ENCODE measurements at places on chromosomes 12 and 14. TPM values are rescaled to one million over a fixed set of nuclear protein-coding genes. Genes with fewer than 3 reads are reported as not detected.

- no peak for DNase-seq
Observed at GRCh38 chr12:65566751-65567150, 257.5 kb upstream of the HMGA2 start.

GRCh38 chr12:12427568-12427967 lies 70.7 kb downstream of the BORCS5 start:
- DNase-seq, result no peak

DNA sequence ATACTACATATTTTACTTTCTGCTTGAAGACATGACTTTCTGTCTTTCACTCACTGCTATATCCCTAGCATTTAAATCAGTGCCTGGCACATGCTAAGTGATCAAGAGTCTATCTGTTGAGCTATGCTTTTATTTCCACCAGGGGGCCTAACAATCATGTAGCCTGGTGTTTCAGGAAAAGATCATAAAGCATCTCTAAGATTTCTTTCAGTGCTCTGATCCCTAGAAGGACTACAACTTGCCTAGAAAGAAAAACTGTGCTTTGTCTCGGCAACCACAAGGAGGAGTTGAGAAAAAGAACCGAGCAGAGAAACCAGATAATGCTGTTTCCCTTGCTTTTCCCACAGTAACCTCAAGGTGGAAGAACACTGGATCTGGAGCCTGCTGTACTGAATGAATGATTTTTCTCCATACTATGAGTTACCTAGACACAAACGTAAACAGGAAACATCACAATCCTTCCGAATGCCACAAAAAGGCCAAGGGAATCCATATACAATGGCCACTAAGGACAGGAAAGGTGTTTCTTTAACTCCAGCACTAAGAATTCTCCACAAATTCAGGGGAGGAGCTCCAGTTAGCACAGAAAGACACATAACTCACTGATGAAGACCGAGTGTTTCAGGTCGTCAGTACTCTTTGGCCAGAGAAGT lies 1.2 kb downstream of the CRY1 start:
- peak; percentile 22 for DNase-seq

GRCh38 chr12:2768224-2768961 lies 26.4 kb upstream of the FKBP4 start:
- no peak for DNase-seq

GRCh38 chr12:56188778-56189098 lies 545 bp downstream of the SMARCC2 start:
- no peak for DNase-seq

DNA sequence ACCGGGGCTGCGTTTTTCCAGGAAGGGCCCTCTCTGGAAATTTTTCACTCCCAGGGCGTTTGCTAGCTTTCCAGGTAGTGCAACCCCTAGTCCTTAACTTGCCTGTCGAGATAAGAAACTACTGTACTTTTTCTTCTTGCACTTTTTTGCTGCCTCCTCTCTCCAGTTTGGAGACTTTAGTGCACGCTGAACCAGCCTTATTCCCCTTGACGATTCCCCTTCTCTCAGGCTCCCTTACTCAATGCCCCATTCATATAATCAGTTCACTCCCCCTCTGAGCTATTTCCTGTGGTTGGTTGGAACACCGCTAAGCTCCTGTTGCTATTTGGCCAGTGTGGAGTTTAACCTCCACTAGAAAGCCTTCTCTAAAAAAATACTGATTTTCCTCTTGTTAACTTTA lies 682 bp downstream of the CREBL2 start:
- DNase-seq, result peak; percentile 27

DNA sequence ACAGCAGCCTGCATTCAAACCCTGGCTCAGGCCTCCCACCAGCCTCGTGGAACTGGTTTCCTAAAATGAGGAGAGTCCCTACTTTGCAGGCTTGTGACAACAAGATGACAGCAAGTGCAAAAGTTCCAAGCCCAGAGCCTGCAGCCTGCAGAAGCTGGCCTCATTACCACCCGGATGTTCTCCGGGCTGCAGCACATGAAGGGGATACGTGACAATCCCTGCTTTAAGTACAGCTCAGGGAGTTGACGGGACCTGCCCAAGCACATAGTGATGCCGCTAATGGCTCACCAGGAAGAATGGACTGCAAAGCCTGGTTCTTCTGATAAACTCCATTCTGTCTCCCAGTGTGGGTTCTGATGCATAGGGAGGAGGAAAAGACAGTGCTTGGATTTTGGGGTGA lies 15.0 kb downstream of the SSH1 start:
- DNase-seq, result no peak

DNA sequence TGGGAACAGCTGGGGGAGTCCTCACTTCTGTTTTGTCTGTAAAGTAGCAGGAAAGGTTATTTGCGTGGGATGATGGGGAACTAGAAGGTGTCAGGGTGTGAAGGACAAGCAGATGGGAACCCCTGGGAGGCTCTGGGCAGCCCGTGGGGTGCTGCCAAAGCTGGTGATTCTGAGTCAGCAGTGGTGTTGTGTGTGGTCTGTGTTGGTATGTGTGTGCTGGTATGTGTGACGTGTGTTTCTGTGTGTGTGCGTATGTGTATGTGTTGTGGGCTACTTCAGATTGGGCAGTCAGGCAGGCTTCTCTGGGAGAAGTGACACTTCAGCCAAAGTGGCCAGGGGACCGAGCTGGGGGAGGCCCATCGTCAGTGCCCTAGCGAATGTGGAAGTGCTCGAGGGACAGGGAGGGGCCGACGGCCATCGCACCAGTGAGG lies 15.3 kb upstream of the BDKRB2 start:
- DNase-seq, result no peak

- peak; percentile 64 for DNase-seq
Observed at GRCh38 chr14:91078095-91078737, 17.8 kb upstream of the RPS6KA5 start.

GRCh38 chr12:28552251-28552970 lies 362.2 kb downstream of the CCDC91 start:
- DNase-seq, result no peak

Gene CLEC2A
- not detected for total RNA-seq

Gene IL31
- not detected for total RNA-seq

DNA sequence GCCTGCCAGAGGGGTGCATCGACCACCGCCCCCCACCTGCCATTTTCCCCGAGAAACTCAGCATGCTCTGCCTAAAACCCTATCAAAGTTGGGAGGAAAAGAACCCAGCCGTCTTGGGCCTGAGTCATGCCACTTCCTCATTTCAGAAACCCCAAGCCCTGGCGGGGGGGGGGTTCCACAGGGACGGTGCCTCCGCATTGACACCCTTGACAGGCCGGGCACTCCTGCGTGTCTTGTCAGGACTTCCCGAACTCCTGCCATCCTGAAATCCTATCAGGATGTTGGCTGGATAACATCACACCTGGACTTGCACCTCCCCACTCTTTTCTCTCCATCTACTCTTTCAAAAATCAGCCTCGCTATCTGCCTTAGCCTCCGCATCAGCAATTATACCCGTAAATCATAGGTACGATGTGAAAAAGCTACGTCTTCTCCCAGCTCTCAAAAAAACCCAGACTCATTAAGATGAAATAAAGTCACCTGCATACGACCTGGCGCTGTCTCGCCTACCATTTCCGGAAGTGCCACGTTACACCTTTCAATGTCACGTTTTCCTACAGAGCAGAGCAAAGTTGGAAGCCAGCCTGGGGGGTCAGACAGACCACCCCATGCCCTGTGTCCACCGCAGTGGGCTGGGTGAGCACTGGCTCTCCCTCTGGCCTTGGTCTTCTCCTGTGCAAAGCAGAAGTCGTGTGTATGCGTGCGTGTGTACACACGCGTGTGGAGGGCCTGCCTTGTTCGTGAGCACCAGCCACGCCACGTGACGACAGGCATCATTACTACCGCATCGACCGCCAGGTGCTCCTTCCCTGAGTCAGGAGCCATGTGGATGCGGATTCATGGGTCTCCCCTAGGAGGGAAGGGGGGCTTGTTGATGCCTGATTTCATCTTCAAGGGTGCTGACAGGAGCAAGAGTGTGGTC lies 96.7 kb downstream of the RFLNA start:
- DNase-seq, result peak; percentile 42

DNA sequence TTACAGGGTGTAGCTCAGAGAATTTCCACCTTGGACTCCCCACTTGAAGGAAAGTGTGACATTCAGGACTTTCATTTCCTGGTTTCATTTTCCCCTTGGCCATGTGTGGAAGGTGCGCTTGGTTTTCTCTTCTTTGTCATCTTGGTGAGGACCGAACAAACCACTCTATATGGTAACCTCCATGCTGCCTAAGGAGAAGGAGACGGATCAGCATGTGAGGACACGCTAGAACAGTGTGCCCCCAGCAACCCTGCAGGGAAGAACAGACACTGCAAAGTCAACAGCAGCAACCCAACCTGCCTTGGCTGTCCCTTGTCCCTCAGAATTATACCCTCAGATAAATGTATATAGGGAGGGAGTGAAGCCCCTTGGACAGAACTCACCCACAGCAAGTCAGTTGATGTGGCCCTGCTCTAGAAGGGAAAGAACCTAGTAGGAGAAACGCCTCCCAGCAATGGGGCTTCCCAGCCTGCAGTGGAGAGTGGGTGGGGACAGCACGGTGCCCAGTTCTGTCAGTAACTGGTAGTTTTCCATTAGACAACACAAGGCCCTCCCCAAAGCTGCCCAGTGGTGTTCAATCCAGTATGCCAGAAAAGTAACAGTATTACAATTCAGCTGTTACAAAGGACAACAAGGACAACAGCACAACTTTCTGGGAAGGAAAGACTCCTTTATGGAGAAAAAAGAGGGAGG lies 18.9 kb upstream of the COCH start:
- no peak for DNase-seq

GRCh38 chr14:55383541-55384140 lies 28.0 kb downstream of the ATG14 start:
- no peak for DNase-seq

- DNase-seq, result no peak
Observed at GRCh38 chr12:88111074-88111652, 30.7 kb downstream of the CEP290 start.

- no peak for DNase-seq
Observed at GRCh38 chr12:58283553-58283952, 342.2 kb downstream of the ATP23 start.

- DNase-seq, result no peak
Observed at GRCh38 chr14:90781876-90782275, 34.4 kb downstream of the TTC7B start.

- no peak for DNase-seq
Observed at GRCh38 chr14:104654119-104654518, 35.3 kb upstream of the INF2 start.

Gene TAS2R42
- total RNA-seq, result not detected

GRCh38 chr12:78167510-78167909 lies 336.8 kb downstream of the NAV3 start:
- no peak for DNase-seq

DNA sequence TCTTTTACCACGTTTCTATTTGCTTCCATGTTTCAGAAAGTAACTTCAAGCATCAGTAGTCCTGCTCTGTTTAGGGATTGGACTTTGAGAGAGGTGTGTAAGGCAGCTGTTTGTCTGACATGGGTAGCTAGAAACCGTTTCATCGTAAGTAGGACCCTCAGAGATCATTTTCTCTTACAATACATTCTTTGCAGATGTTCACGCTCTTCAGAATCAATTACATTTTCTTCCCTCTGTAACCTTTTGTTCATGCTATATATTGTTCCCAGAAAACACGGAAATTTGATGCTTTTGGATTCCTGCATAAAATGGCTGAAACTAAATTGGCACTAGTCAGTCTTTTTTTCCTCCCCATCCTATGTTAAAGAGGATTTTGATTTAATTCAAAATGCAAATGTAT lies 62.6 kb upstream of the AEBP2 start:
- no peak for DNase-seq

Gene DDX47
- 49.1 TPM for total RNA-seq

Gene KTN1
- 99.9 TPM for total RNA-seq

DNA sequence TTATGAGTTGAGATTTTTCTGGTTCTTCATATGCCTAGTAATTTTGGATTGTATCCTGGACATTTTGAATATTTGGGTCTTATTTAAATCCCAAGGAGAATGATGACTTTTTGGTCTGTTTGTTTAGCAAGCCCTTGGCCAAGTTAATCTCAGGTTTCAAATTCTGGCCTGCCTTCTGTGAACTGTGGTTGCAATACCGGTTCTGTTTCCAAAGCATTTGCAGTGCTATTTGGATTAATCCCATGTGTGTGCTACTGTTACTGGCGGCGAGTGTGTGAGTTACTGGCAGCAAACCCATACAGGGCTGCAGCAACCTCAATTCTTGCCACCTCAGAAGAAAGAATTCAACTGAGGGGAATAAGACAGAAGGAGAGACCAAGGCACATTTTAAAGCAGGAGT lies 51.1 kb downstream of the TMEM260 start:
- DNase-seq, result no peak

- no peak for DNase-seq
Observed at GRCh38 chr14:64438181-64438841, 27.0 kb upstream of the AKAP5 start.

Gene ZC2HC1C
- 2.4 TPM for total RNA-seq

- no peak for DNase-seq
Observed at GRCh38 chr14:92480856-92481255, 32.7 kb upstream of the RIN3 start.

GRCh38 chr14:77102154-77102553 lies 4.1 kb downstream of the CIPC start:
- DNase-seq, result no peak

DNA sequence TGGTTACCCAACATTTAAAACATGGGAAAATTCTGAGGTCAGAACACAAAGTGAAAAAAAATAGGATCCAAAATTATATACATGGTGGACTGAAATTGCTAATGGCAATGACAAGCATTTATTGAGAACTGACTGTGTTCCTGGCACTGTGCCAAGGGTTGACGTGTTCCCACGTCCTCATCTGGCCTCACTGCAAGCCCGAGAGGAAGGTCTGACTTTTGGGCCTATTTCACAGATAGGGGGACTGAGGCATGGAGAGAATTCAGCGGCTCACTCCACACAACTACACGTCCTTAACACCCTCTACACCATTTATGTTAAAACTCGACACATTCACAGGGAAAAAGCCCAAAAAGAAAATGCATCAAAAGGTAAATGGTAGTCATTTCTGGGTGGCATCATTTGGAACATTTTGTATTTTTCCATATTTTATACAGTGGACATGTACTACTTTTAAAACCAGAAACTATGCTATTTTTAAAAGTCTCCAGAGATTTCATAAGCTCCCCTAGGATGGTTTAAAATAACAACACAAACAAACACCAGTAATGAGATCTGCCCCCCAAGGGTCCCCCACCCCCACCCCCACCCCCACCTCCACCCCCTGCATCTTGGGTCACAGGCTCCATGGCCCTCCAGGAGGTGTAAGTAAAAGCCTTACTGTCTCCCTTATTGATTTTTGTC lies 27.7 kb downstream of the CLMN start:
- no peak for DNase-seq

DNA sequence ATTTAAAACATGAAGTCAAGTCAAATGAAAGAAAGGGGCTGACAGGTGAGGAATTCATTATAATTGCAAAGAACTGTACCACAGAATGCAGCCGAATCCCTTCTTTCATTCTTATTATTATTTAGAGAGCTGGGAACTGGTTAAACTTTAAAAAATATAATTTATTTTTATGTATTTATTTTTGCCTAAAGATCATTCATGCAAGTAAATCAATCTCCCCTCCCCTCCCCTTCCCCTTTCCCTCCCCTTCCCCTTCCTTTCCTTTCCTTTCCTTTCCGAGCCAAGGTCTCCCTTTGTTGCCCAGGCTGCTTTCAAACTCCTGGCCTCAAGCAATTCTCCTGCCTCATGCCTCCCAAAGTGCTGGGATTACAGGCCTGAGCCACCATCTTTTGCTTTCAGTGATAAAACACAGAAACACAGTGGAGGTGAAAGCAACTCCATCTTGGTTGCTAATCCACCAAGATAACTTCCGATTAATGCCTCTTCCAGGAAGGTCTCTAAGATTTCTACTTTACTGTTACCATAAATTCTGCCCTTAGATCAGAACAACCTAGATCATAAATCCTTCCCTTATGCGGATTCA lies 6.0 kb upstream of the UBC start:
- no peak for DNase-seq
